ENCODE measurements at places on chromosomes 3 and 15.

- no peak for DNase-seq
These were observed 233.0 kb upstream of the KCNMB2 start for GRCh38 chr3:178302966-178303930.

DNA sequence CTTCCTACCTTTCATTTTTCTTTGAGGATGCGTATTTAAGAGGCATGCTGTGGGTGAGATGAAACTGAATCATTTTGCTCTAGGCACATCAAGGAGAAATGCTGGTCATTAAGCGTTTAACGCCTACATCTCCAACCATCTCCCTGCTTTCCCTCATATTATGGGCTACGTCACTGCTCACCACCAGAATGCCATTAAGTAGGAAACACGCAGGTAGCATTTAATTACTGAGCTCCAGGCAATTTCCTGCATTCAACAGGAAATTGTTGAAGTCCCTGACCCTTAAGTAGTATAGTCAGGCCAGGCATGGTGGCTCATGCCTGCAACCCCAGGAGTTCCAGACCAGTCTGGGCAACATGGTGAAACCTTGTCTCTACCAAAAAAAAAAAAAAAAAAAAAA is 66.1 kb downstream of the CHSY1 start:
- DNase-seq, result no peak

GRCh38 chr15:72925661-72926060 is 126.6 kb upstream of the NEO1 start:
- DNase-seq, result no peak

DNA sequence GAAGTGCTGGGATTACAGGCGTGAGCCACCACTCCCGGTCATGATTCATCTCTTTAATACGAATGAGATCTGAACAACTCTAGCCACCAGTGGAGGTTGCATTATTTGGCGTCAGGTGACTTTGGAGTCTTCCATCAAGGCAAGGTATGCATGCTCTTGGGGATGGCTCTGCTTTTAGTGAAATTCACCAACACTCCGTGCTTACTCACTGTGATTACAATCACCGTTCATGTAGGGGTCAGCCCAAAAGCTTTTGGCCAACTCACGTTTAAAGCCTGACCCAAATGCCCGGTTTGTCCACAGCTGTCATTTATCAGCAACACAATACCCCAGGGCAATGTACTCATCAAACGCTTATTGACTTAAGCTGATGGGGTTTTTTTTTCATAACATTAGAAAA is 155.4 kb downstream of the PDZRN3 start:
- DNase-seq, result no peak

- no peak for DNase-seq
These were observed 552.4 kb downstream of the TUSC7 start for GRCh38 chr3:117261983-117262421.

GRCh38 chr3:25713341-25713985 is 48.8 kb upstream of the TOP2B start:
- no peak for DNase-seq

GRCh38 chr3:155651489-155652218 is 93.2 kb downstream of the PLCH1 start:
- DNase-seq, result no peak

DNA sequence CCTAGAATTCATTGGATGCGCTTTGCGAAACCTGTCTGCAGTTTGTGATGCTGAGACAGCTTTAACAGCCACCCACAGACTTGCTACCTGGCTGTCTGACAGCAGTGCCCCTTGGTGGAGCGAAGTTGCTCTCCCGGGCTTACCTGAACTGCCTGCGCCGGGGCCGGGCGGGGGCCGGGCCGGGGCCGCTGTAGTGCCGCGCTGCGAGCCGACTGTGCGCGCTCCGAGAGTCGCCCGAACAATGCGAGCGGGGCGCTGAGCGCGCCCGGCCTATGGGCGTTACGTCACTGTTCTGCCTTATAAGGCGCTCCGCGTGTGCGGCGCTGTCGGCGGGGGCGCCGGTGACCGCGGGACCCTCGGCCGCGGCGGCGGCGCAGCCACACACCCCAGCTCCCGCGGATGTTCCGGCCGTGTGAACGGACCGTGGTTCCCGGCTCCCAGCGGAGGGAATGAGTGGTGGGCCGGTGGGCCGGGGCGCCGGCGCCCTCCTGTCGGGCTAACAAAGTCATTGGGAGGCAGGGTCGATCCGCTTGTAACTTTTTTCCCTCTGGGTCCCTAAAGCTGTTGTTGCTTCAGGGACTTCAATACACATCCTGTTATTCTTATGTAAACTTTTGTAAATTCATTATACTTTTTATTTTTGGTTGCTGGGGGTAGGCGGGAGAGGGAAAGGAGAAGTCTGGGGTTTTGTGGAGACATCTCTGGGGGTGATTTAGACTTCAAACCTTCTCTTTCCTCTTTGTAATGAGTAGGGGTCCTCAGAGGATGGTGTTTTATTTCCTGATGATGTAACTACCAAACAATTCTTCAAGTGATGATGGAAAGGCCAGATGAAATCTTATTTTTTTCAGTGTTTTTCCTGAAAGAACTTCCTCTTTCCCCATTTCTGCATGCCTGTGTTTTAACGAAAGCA is 58.5 kb downstream of the CMSS1 start:
- peak; percentile 57 for DNase-seq

- peak; percentile 52 for DNase-seq
These were observed 18.2 kb downstream of the PEX5L start for GRCh38 chr3:180018543-180018942.

DNA sequence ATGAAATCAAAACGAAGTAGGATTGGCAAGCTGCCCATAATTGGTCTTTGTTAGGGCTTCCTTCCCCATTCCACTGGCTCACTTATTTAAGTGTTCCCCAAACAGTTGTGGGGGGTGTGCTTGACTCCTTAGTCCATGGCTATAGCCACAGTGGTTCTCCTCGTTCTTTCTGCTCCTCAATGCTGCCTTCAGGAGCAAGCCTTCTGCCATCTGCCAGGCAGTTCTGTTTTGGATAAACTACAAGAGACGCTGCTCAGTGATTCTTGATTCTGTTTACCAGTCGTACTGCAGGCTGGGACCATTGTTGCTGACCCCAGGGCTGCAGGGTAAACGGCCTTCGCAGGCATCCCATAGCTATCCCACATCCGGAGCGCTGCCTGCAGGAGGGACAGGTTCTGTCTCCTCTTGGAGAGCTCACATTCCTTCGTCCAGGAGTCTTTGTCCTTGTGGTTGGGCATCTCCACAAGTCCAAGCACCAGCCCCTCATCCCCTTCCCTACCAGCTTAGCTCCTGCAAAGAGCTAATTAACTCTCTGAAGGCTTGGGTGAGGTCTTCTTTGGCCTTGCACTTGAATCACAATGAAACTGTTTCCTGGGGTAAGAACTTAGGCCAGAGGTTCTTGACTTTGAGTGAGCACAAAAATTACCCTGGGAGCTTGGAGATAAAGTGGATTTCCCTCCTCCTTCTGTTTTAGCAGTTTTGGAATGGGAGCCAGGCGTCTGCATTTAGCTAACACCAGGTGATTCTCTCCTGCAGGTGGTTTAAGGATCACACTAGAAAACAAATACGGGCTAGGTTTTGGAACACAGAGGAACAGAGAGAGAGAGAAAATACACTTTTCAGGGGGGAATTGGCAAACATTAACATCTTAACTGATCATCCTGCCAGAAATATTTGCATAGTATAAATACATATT is 114.9 kb downstream of the SV2B start:
- DNase-seq, result no peak

DNA sequence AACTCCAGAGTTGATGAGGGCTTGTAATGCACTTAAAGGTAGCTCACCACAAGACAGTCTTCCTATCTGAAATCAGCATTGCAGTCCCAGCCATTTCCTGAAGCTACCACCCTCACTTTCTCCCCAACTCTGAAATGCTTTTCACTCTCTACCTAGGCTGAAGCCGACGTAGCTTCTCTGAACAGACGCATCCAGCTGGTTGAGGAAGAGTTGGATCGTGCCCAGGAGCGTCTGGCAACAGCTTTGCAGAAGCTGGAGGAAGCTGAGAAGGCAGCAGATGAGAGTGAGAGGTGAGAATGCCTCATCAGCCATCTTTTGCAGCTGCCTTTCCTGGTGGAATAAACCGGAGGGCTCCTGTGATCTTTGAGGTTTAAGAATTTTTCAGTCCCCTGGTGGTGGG is 14.3 kb downstream of the TPM1 start:
- DNase-seq, result no peak

DNA sequence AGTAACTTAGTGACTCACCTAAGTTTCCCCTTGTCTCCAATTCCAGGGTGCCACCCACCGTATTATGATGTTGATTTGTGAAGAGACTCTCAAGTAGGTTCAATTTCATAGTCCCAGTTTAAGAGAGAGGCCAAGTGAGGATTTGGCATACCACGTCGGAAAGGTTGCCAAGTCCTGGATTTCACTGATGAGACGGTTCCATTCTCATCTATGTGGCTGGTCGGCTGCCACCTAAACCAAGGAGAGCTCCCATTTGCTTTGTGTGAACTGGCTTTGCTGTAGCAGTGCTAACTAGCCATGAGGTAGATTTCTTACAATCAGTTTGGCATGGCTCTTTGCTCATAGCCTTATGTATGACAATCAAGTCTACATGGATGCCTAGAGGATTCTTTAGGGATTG is 653.6 kb downstream of the NLGN1 start:
- DNase-seq, result no peak

- DNase-seq, result no peak
These were observed 43.5 kb upstream of the PTX3 start for GRCh38 chr3:157393113-157393512.

GRCh38 chr3:42745291-42745745 is 27.7 kb downstream of the CCDC13 start:
- DNase-seq, result no peak

DNA sequence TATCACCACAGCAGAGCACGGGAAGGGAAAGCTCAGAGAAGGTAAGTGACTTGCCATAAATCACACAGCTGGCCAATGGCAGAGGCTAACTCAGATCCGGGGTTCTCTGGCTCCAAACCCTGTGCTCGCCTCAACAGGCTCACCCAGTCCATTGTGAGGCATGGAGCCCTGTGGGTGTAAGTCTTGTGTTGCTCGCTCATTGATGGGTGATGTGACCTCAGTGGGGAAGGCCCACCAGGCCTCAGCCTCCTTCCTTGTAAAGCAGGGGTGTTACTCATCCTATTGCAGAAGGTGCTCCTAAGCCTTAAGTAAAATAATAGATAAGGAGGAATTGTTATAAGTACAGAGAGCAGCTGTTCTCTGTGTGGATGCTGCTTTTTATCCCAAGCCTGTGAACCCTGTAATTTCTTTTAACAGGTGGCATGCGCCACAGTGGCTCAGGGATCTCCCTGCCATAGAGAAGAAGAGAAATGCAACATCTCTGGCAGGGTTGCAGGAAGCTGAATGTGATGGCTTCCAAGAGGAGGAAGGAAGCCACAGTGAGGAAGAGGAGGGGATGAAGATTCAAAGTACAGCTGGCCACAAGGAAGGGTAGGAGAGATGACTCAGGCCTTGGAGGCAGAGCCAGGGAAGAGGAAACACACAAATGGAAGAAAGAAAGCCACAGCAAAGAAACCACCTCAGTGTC is 30.9 kb upstream of the SPSB4 start:
- DNase-seq, result no peak

DNA sequence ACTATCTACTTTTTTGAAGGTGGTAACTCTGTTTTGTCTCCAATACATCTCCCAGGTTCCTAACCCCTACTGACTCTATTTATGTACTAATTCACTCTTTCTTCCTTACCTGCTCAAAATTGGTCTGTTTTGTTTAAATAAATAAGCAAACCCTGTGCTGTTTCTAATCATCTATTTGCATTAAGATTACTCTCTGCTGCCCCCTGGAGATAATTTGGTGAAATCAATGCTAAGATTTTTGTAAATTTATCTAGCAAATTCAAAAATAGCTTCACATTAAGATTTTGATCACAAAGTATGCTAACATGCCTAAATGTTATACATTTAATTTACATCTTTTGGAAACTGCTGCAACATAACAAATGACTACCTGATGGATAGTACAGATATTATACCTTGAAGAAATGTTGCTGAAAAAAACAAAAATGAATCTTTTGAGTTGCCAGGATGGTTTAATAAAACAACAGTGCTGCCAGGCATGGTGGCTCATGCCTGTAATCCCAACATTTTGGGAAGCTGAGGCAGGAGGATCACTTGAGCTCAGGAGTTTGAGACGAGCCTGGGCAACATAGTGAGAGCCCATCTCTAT is 4.4 kb upstream of the CD200R1 start:
- DNase-seq, result no peak

GRCh38 chr15:75431682-75432081 is 19.8 kb downstream of the SIN3A start:
- DNase-seq, result no peak

DNA sequence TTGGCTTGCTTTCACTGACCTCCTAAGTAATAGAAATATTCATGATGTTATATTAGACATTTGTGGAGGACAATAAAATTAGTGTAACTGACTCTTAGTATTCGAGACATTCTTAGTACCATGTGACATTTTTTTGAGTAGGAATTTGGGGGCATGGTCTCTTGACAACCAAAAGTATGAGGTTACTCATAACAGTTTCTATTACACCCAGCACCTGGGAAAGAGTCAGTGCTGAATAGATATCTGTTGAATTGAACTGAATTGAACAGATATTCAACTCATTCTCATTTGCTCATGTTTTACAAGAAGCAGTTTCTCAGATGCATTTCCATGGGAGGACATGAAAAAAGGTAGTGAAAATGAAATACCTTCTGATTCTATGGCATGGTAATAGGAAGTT is 84.4 kb downstream of the CMSS1 start:
- DNase-seq, result no peak

DNA sequence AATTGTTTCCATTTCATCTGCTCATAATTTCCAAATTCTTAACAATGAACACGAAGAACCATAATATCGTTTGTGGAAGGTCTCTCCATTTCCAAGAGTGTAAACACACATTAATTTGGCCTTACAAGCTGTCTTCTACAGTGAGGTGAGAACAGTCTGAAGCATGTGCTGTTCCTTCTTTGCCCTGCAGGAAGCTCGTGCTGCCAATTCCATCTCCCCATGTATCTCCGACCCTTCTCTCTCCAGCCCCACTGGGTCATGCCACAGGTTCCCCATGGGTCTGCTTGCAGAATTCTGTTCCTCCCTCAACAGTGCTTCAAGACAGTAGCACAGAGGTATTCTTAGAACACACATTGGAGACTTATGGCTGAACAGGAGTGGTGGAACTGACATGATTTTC is 70.5 kb downstream of the CHSY1 start:
- DNase-seq, result no peak

GRCh38 chr3:84825817-84826216 is 133.0 kb upstream of the CADM2 start:
- no peak for DNase-seq

GRCh38 chr3:27507111-27507510 is 22.9 kb upstream of the SLC4A7 start:
- DNase-seq, result no peak

DNA sequence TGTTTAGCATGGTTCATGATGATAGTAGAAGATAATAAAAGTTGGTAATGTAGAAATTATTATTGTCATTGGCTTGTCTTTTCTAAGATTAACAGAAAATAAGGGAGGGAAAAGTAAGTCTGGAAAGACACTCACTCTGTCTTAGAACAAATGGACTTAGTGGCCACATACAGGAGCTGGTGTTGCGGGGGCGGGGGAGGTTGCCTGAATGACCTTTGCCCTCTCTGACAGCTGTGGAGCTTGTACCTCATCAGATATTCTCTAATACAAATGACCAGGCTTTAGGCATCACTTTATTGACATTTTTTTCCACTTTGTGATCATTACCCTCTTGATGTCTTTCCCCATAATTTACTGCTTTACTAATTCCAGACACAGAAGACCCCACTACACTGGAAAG is 5.9 kb downstream of the TAGLN3 start:
- no peak for DNase-seq

GRCh38 chr3:194101592-194102432 is 34.1 kb upstream of the HES1 start:
- DNase-seq, result no peak

Measured in D341Med (cell line).